ENCODE measurements at places on chromosomes 5 and 9. TPM values are rescaled to one million over a fixed set of nuclear protein-coding genes. Genes with fewer than 3 reads are reported as not detected.

GRCh38 chr5:77066823-77067442, 20.2 kb downstream of the ZBED3 start:
- no peak overlapping the region for H3K4me3 ChIP-seq
- no peak overlapping the region for H3K27ac ChIP-seq
- no peaks in the 10 kb centered on the region for H3K4me1 ChIP-seq
- peak; percentile 39 for DNase-seq

DNA sequence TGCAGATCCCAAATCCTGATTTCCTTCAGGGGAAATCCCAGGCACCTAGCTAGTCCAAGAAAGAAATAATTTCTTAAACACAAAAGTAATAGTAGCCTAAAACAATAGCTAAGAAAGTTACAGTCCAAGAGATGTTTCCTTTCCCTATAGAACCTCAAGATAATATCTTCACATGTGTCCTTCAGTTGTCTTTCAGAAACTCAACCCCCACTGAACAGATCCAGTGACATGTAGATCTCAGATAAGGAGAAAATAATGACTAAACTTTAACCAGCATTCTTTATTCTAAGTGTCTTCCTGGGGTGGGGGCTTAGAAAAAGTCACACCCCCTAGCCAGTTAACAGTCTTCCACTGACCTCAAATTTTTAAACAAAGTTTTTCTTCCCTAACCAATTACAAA, 131.3 kb upstream of the ADRA1B start:
- H3K4me1 ChIP-seq = peaks cover 19% of the 10 kb centered on the region
- no peak overlapping the region for H3K4me3 ChIP-seq
- no peak for DNase-seq
- H3K36me3 ChIP-seq = no peaks in the 10 kb centered on the region
- H3K27me3 ChIP-seq = no peaks in the 10 kb centered on the region

BTNL8 gene
- 0.23 TPM for total RNA-seq

DNA sequence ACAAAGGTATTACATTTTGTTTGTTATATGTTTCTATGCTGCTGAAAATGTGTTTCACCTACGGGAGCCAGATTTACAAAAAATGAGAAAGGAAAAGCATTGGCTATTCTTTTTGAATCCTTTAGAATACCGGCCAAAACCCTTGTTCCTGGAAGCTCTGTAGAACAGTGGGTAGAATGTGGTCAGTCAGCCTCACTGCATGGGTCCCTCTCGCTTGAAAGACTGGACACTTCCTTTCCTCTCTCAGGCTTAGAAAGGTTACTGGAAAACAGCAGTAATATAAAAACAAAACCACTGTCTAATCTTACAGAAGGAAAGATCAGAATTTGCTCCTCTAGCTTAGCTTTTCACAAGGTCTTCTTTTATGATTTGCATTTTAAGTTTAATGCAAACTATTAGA, 45.1 kb downstream of the OSTF1 start:
- no peak overlapping the region for H3K4me3 ChIP-seq
- H3K36me3 ChIP-seq = no peaks in the 10 kb centered on the region
- no peaks in the 10 kb centered on the region for H3K4me1 ChIP-seq
- no peaks in the 10 kb centered on the region for H3K27me3 ChIP-seq
- H3K27ac ChIP-seq = no peak overlapping the region

MEF2C gene
- 8.0 TPM for total RNA-seq

- no peaks in the 10 kb centered on the region for H3K27me3 ChIP-seq
- no peak overlapping the region for H3K27ac ChIP-seq
- H3K36me3 ChIP-seq = no peaks in the 10 kb centered on the region
- DNase-seq = no peak
These were observed 95.1 kb upstream of the CD180 start for GRCh38 chr5:67291671-67292070.

All from PC-3 (cell line).